Thymus (tissue), 14 donors: ENCODE measurements at places on chromosomes 3 and 15.

- DNase-seq, result no peak
These were observed 206.5 kb downstream of the DTWD1 start for GRCh38 chr15:49827311-49827710.

DNA sequence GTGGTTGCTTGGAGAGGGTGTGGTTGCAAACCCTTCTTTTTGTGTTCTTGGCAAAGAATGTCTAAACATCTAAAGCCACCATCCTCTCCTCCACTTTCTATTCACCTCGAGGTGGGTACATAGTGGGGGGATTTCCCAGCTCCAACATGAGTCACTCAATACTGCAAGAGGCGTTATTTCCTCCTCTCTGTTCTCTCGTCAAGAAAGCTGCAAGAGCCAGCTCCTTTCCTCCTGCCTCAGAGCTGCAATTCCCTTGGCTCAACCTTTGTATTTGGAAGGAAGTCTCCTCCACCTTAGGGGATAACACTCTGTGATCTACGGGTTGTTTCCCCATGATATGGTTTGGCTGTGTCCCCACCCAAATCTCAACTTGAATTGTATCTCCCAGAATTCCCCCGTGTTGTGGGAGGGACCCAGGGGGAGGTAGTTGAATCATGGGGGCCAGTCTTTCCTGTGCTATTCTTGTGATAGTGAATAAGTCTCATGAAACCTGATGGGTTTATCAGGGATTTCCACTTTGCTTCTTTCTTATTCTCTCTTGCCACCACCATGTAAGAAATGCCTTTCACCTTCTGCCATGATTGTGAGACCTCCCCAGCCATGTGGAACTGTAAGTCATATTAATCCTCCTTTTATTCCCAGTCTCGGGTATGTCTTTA, 138.4 kb downstream of the PLCL2 start:
- no peak for DNase-seq

GRCh38 chr3:129718201-129718600, 111.7 kb upstream of the PLXND1 start:
- no peak for DNase-seq

DNA sequence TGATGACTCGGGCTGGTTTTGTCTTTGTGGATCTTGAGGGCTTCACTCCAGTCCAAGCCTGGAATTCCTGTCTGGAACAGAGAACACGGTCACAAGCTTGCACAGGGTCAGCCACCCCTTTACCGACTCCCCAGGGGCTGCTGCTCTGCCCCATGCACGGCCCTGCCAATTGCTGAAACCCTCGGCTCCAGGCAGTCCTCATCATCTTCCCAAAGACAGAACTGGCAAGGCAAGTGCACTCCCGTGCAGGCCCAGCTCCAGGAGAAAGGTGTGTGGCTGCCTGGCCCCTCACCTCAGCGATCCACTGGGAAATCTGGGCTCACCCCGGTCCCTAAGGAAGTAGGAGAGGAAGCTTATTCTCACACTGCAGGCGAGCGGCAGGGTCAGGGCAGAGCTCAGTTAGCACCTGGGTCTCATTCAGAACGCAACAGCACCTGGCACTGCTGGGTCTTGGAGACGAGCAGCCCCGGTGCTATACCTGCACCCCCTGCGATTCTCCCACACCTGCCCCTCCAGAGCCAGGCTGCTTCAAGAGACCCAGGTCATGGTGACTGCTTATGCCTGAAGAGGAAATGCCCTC, 7.2 kb downstream of the MAP6D1 start:
- no peak for DNase-seq

- DNase-seq, result no peak
These were observed 63.0 kb upstream of the PFN2 start for GRCh38 chr3:150033721-150034120.
